ENCODE measurements at places on chromosomes 11 and 22.
A peak's percentile ranks its signal among the peaks of the same experiment; 100 is the strongest.

GRCh38 chr11:65866509-65867283, 5.9 kb downstream of the EFEMP2 start:
- no peak for DNase-seq

DNA sequence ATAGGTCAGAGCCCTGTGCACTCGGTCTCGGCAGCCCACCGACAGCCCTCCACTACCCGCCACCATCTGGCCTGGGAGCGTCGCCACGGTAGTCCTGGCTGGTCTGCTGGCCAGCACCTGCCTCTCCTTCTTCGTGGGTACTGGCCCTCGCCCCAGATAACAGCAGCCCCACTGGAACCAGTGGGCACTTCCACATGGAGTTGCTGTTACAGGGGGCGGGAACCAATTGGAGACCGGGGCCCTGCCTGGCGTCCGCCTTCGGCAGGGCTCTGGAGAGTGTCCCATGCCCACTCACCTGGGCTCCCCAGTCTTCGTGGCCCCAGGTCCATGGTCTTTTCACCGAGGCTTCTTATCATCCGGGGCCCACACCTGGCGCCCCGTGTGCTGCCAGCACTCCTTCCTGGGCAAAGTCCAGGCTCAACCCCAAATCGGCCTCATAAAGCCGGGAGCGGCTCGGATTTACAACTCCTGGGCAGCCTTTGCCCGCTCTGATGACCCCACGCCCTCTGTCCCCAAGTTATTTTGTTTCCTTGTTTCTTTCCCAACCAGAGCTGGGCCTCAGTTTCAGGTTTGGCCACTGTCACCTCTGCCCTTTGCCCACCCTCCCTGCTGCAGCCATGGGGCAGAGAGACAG, 12.9 kb upstream of the EHD1 start:
- DNase-seq: no peak

GRCh38 chr11:59857439-59858434, 8.6 kb downstream of the TCN1 start:
- DNase-seq: no peak

DNA sequence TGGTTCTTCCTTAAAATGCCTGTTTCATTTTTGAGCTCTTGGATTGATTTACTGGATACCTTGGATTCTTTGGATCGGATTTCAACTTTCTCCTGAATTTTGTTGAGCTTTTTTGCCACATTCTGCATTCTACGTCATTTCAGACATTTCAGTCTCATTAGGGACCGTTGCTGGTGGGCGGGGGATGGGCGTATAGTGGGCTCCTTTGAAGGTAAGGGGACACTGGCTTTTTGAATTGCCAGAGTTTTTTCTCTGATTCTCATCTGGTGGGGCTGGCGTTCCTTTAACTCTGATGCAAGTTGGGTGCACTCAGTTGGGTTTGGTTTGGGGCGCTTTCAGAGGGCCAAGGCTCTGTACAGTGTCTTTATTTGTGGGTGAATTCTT, 216.5 kb downstream of the DYNC2H1 start:
- DNase-seq: no peak

DNA sequence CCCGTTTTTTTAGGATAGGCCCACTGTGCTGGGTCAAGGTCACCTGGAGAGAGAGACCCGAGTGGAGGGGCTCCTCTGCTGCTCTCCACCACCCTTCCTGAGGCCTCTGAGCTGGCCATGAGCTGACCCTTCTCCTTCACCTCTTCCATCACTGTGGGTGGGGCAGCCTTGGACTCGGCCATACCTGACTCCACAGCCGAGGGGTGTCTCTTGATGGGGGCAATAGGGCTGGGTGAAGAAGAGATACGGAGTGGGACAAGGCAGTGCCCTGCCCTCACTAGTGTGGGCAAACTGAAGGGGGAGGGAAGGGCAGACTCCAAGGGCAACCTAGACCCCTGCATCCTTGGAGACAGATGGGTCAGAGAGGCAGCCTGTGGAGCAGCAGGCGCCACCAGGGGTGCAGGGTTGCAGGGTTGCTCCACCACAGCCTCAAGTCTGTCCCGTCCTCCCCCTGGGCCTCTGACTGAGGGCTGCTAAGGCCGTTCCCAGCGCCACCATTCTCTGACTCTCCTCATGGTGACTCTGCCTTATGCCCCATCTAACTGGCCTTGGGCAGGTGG, 20.1 kb upstream of the NECTIN1 start:
- DNase-seq: no peak

DNA sequence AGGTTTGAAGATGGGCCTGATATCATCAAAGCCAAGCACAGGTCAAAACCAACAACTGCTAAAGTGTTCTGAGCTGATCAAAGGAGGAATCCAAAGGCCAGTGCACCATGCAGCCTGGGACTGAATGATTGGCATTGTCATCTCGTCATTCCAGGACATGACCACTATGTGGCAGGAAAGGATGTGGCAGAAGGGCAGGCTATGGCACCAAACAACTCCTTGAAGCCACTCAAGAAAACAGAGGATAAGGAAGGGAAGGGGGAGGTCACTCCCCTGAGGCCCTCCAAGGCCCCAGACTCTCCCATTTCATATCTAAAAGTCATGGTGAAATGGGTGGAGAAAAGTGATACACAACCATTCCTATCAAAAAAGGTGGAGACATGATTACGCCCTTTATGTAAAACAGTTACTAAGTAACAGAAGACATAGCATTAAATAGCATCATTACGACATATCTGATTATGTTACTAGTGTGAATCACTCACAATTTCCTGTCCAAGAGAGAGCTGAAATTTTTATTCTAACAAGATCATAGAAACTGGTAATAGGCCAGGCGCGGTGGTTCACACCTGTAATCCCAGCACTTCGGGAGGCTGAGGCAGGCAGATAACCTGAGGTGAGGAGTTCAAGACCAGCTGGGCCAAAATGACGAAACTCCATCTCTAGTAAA, 49.3 kb downstream of the AHNAK start:
- no peak for DNase-seq

- DNase-seq: no peak
These were observed 56.4 kb upstream of the LMO1 start for GRCh38 chr11:8320076-8320475.

GRCh38 chr11:112320668-112321067, 60.0 kb upstream of the PLET1 start:
- peak; percentile 62 for DNase-seq

DNA sequence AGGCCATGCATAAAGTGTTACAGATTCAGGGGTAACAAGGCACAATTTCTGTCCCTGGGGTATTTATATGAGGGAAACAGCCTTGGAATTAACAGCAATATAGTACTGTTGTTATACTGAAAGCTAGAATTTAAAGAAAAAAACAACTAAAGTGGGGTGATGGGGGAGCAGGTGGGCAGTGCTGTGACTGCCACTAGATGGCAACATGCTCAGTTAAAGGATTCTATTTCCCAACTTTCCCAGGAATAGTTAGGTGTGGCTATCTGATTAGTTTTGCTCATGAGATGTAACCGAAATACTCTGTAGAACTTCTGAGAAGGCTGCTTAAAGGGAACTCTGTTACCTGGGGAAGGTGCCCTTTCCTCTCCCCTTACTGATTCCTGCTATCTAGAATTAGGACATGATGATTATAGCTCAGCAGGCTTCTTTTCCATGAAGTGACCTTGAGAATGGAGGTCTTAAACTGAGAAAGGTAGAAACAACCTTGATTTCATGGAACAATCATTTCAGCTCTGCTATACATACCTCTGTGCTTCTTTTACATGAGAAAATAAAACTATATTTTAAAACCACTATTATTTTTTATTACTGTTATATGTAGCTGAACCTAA, 102.6 kb downstream of the RELT start:
- DNase-seq: no peak

GRCh38 chr11:111334532-111335502, 36.5 kb downstream of the POU2AF3 start:
- no peak for DNase-seq

DNA sequence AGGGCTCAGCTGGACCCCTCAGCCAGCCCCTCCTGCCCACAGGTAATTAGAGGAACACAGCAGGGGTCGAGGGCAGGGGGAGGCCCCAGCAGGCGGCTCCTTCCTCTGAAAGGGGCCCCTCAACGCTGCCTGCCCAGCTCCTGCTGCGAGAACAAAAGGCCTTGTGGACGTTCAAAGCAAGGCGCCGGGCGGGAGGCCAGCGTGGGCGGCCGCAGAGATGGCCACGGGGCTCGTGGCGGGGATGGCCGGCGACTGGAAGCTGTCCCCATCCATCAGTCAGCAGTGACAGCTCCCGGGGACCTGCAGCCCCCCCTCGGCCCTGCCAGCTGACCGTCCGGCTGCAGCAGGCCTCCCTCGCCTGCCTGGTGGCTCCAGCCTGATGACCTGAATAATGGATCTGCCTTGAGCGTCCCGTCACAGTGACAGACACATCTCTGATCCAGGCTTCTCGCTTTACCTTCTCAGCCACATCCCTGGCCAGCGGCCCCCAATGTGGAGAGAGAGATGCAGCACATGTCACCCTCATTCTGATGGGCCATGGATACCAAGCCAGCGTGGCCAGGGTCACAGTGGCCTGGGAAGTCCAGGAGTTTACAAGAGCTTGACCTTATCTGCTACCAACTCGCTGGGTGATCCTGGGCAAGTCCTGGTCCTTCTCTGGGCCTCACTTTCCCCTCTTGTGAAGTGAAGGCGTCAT, 159.3 kb downstream of the MN1 start:
- DNase-seq: no peak

Data from fibroblast of skin of left biceps (primary cell).